HS-27A (cell line): ENCODE measurements at places on chromosomes 7 and 10.

GRCh38 chr10:409408-410040, 274.3 kb downstream of the ZMYND11 start:
- no peak for DNase-seq

- no peak for DNase-seq
These were observed 29.4 kb downstream of the DKK1 start for GRCh38 chr10:52343439-52343838.

DNA sequence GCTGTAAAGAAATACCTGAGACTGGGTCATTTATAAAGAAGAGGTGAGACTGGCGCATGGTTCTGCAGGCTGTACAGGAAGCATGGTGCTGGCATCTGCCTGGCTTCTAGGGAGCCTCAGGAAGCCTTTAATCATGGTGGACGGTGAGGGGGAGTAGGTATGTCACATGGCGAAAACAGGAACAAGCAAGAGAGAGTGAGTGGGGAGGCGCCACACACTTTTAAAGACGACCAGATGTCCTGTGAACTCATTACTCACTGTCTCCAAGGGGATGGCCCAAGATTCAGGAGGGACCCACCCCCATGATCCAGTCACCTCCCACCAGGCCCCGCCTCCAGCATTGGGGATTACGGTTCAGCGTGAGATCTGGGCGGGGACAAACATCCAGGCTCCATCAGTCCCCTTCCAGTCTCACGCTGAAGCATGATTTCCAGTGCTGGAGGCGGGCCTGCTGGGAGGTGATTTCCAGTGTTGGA, 3.2 kb downstream of the ZNF316 start:
- DNase-seq = no peak

GRCh38 chr10:132471125-132471451, 66.5 kb upstream of the INPP5A start:
- no peak for DNase-seq

DNA sequence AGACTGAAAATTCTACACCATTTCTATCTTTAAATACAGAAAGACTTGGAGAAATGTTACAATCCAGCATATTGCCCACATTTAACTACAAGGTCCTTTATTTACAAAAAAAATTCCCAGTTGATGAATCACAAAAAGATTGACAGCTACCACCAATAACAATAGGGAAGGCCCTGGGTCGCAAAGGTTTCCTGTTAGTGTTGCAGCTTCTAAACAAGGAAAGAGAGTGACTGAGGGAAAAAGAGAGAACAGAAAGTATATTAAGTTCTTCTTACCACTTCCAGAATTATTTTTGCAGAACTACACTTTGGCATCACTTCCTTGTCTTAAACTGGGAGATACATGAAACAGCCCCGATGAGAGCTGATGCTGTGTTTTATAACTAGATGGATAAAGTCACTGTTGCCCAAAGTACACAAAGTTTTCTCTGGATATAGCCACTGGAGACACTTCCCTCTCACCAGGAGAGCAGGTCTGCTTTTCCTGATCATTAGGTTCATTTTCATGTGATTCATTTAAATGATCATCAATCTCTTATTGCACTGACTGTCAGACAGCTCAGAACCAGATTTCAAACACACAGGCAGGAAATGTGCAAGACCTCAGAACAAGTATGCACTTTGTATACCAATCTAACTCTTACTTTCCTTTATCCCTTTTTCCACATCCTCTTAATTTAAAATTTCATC, 57.0 kb downstream of the SHTN1 start:
- peak; percentile 17 for DNase-seq

- no peak for DNase-seq
These were observed 155.6 kb upstream of the GHITM start for GRCh38 chr10:83983578-83984255.

- DNase-seq = no peak
These were observed 31.6 kb upstream of the ZNF746 start for GRCh38 chr7:149529136-149529718.

DNA sequence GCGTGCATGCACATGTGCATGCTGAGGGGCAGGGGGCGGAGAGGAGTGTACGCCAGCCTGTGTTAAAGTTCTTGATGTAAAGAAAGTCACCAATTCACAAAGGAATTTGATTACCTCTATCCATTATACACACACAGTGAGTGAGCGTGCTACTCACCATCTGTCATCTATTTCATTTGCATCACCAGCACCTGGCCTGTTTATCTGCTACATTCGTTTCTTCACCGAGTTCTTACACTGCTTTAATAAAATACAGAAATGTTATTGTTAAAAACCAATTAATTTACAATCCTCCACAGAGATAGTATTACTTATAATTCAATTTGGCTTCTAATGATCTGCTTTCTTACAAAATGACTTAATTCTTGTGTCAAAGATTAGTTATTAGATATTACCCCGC, 32.6 kb downstream of the NEUROD6 start:
- no peak for DNase-seq

- no peak for DNase-seq
These were observed 75.0 kb downstream of the PDGFA start for GRCh38 chr7:444606-445005.

GRCh38 chr10:97596101-97597082, 6.9 kb downstream of the C10orf62 start:
- DNase-seq = no peak

GRCh38 chr10:100790761-100791208, 45.4 kb downstream of the PAX2 start:
- no peak for DNase-seq

- no peak for DNase-seq
These were observed 2.1 kb downstream of the ADD3 start for GRCh38 chr10:110009736-110010475.

- no peak for DNase-seq
These were observed 1.4 kb downstream of the CAV1 start for GRCh38 chr7:116525913-116526861.

- DNase-seq = peak; percentile 5
These were observed 26.0 kb downstream of the PPP1R3A start for GRCh38 chr7:113892818-113893217.

- DNase-seq = no peak
These were observed 200.1 kb downstream of the SKAP2 start for GRCh38 chr7:26664274-26664673.

DNA sequence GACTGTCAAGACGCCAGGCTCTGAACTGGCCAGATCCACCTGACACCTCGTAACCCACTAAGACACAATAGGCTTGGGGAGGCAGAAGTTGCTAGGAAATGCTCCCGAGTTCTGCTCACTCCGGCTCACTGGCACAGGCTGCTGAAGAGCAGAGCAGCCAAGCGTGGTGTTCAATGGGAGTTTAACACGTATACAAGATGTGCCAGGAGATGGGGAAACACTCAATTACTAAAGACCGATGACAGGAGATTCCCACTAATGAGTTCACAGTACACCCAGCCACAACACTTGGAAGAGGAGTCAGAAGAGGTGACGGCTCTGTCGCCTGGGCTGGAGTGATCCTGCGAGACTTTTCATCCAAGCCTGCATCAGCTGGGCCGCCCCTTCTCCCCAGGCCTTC, 303.4 kb downstream of the GFRA1 start:
- DNase-seq = no peak

- no peak for DNase-seq
These were observed 35.5 kb downstream of the FKBP6 start for GRCh38 chr7:73363225-73364005.

GRCh38 chr10:126208726-126209302, 179.5 kb downstream of the ADAM12 start:
- DNase-seq = no peak

DNA sequence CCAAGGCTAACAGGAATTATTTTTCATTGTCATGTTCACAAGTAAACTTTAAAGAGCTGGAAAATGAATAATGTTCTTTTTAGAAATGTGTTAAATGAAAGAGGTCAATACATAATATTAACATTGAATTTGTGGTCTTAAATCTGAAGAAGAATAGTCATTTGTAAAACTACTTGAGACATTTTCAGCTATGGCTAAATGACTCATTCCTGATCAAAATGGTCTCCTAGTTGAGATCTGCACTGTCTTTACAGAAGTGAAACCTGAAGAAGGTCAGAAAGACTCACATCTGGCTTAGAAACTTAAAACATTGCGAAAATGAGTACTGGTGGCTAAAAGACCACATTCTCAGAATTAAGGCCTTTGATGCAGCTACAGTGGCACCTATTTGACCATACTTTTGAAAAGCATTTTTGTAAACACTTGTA, 5.9 kb downstream of the PIK3CG start:
- DNase-seq = no peak

GRCh38 chr10:58973235-58973595, 203.2 kb upstream of the PHYHIPL start:
- DNase-seq = no peak

DNA sequence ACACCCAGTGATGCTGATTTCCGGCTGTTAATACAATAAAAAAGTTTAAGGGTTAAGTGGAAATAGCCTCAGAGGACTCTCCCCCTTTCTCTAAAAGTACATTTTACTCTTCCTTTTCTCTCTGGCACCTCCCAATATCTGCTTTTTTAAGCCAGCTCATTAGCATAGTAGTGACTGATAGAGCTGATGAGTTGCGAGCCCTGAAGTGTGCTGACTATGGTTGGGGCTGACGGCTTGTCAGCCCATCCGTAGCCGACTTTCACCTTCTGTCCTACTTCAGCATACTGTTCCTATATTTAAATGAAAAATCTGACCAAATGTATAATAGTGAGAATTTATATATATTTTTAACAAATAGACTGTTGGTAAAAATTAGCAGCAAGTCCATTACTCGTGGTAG, 80.0 kb downstream of the SHH start:
- no peak for DNase-seq

GRCh38 chr10:93827056-93827804, 66.5 kb upstream of the SLC35G1 start:
- no peak for DNase-seq

DNA sequence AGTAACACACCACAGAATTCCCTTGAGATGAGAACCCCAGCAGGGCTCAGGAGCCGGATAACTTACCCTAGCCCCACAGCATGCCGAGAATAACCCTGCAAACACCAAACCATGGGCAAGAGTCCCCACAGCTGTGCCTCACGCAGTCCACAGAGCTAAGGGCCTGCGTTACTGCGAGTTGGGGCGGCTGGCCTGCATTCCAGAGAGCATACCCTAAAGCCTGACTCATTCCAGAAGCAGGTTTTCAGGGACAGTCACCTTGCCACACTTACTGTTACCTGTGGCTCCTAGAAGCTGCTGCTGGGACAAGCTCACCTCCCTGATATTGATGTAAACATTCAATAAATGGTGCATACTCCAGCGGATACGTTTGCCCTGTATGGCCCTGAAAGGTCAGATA, 18.6 kb downstream of the FGFR2 start:
- no peak for DNase-seq
